NK-92 treated with Interleukin-12 subunit alpha and Interleukin-12 subunit beta, amount 100 ng/mL, for 24 hours (cell line): ENCODE measurements at places on chromosomes 11 and 22.

DNA sequence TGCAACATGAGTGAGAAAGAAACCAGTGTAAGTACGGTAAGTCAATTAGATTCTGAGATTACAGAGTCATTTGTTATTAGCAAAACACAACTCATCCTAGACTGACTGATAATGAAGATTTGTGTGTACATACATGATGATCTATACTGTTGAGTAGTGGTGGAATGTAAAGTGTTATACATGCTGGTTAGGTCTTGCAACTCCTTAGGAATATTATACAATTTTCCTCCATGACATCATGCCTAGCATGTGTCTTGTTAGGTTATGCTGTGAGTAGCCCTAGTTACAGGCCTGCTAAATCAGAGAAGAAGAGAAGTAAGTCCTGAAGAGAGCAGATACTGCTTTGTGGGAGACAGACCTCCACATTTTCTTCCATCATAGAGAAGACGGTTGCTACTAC lies 880.6 kb downstream of the LUZP2 start:
- DNase-seq: no peak

DNA sequence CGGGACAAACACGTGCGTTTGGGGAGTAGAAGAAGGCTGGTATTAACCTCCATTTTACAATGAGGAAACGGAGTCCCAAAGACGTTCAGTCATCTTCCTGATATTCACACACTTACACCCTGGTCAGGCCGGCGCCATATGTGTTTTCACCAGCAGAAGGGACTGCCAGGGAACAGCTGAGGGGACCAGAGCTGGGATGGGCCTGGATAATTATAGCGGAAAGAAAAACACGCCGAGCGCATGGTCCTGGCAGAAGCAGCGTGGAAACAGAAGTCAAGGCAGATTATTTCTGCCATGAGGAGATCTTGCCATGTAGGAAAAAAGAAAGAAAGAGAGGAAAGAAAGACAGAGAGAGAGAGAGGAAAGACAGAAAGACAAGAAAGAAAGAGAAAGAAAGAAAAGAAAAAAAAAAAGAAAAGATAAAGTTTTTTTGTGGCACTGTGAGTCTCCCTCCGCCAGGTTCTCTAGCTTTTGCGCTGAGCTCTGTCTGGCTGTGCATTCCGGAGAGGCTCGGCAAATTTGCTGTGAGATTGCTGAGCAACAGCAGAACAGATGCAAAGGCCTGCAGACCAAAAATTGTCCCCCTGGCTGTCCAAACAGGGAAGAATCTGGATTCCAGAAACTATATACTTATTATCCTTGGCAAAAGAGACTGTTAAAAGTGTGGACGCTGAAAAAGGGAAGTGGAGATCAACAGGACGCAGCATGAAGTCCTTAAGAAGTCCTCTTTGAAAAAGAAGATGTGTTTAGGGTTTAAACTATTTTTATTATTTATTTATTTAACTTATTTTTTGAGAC lies 1.3 kb upstream of the UCP2 start:
- no peak for DNase-seq

GRCh38 chr22:28977481-28977971 lies 84.1 kb downstream of the C22orf31 start:
- DNase-seq: no peak

DNA sequence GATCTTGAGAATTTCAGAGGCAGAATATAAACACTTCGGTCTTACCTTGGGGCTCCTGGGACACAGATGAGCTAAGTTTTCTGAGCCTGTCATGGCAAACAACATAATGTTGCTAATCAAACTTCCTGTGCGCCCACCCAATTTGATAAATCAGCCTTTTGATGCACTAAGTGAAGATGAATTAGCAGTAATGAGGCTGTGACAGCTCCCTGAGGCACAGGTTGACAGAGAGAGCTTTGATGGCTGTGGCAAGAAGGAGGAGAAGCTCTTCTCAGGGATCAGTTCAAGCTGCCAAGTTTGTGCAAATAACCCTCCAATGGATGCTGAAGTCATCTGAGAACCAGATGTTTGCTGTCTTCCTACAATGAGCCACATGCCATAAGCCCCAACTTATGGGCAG lies 34.4 kb downstream of the DRD2 start:
- DNase-seq: no peak

DNA sequence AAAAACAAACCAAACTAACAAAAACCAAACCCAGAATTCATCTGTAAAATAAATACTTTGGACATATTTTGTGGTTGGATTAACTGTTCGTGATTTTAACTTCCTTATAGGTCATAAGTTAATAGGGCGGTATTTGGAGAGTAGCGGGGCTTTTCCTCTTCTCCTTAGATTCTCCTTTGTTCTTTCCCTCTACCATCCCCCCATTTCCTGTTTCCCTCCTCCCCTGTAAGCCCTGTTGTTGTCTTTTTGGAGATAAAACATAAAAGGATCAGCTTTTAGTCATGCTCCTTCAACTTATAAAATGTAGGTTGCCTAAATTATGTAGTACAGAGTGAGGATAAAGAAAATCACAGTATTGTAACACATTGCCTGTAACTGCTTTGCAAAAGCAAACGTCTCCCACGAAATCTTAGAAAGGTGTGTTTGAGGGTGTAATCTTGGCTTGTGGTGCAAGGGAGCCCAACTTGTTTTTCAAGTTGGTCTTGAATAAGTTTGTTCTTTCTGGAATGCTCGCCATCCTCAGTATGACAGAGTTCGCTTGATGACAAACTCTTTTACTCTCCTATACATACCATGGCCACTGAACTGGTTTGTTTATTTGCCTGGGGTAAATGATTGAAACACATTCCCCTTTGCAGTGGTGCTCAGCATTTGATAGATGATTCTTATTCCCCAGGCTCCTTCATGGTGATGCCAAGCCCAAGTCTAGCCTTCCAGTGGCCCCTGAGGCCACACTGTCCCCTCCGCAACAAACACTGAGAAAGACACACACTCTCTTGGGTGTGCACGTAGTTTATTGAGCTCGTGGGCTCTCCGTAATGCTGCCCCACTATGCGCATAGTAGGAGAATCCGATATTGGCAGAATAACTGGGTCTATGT lies 49.4 kb downstream of the TEAD1 start:
- no peak for DNase-seq

DNA sequence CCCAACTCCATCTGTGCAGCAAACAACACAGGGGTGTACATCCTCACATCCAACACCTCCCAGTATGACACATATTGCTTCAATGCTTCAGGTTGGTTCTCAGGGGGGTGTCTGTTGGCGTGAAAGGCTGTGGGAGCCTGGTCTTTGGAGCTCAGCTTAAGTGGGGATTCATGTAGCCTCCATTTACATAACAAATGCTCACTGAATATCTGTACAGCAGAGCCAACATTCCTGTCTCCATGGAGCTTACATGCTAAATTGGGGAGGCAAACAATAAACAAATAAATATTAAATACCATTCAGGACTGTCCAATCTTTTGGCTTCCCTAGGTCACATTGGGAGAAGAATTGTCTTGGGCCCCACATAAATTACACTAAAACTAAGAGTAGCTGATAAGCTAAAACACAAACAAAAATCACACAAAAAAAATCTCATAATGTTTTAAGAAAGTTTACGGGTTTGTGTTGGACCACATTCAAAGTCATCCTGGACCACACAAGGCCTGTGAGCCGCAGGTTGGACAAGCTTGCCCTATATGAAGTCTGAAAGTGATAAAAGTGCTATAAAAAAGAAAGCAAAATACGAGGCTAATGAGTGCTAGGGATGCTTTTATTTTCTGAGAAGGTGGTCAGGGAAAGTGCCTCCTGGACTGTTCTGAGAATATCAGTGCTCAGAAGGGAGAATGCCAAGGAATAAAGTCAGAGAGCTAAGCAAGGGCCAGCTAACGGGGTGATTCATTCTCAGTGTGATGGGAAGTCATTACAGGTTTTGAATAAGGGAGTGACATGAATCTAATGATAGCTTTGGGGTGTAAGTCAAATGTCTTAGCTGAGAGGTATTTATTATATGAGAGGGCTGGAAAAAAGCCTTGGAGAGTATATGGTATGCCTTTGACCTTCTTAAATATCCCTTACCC lies 41.6 kb downstream of the CD44 start:
- DNase-seq: no peak

- DNase-seq: no peak
Measured at GRCh38 chr11:88193278-88193677, 18.0 kb upstream of the RAB38 start.

GRCh38 chr11:121439337-121439736 lies 12.8 kb upstream of the SORL1 start:
- no peak for DNase-seq

DNA sequence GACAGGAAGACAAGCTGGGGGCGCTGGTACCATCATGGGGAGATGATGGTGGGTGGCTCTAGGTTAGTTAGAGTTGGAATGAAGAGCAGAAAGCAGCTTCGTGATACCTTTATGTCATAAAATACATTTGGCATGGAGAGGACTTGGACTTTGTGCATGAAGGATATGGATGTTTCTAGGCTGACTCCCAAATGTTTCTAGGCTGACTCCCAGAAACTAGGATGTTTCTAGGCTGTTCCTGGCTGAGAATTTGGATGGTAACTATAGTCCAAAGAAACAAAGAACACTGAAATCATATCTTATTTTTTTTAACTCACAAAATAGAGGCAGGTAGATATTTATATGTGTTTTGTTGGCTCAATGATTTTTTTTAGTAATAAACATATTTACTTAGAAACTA lies 89.4 kb upstream of the VPREB1 start:
- DNase-seq: no peak

DNA sequence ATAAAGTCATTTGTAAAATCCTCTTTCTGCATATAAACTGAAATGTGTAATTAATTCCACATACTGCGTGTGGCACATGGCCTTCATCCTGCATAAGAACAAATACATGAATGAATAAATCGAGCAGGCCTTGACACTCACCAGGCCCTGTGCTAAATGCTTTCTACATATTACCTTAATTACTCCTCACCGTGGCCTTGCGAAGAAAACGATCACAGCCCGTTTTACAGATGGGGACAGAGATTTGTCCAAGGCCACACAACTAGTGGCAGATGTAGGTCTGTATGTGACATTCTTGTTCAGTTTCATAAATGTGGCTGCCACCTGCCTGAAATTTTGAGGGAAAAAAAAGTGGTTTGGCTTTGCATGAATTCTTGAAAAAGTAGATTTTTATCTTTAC lies 5.8 kb upstream of the CCND1 start:
- DNase-seq: no peak

DNA sequence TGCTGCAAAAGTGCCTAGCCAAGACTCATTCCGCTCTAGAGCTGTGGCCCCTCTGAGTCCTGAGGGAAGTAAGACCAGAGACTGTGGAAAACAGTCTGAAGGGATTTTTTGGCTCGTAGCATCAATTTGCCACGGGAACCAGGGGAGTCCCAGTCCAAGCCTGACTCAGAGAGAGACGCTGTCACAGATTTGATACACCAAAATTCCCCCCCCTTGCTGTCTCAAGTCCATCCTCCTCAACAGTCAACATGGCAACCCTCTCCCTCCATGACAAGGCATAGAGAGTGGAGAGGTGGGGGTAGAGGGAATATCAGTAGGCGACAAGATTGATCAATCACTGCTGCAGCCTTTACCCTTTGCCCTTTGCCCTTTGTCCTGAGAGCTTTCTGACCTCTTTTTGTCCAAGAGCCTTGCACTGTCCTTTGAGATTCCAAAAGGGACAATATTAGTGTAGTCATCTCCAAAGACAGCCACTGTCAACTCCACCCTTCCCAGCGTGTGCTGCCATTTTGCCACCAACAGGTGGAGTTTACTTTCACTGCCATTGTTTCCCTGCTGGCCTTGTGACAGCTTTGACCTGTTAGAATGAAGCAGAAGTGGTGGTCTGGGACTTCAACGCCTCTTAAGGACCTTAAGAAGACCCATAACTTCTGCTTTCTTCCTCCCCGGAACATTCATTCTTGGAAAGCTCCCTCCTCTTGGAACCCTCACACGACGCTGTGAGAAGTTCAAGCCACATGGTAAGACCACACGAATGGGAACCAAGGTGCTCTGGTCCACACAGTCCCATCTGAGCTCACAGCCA lies 7.3 kb downstream of the SLC15A3 start:
- no peak for DNase-seq

GRCh38 chr11:32894149-32894827 lies 1.7 kb downstream of the QSER1 start:
- DNase-seq: no peak

- DNase-seq: no peak
Measured at GRCh38 chr22:17266251-17266971, 47.2 kb upstream of the ADA2 start.

DNA sequence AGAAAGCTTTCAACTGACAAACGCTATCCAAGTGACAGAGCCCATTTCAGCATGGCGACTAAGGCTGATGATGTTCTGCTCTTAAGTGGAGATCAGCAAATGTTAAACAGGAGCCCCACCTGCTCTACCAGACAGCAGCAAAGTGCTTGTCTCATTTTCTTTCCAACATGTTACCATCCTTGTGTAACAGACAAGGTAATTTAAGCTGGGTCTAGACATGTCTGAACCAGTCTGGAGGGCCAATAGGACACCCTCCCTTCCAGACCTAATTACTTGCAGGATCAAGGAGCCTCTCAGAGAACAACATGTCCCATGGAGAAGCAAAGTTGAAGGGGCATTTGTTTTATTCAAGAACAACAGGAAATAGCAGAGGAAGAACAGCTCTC lies 3.9 kb upstream of the LMO2 start:
- DNase-seq: no peak

GRCh38 chr22:30457981-30458380 lies 13.8 kb downstream of the SEC14L3 start:
- no peak for DNase-seq

- DNase-seq: no peak
Measured at GRCh38 chr11:133903056-133903455, 53.7 kb downstream of the IGSF9B start.

DNA sequence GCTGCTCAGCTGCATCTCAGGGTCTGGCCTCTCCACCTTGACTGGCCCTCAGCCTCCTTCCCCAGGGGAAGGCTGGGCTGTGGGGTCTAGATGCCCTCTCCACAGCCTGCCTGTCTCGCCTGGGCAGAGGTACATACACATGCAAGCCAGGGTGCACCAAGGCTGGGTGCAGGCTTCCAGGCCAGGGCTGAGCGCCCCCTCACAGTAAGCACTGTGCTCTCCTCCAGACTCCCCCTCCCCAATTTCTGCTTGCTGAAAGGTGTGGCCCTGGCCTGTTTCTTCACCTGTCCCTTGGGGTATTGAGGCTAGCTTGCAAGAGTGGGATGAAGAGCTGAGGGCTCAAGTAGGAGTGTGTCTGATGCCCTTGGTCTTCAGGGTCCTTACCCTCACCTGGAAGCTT lies 22.5 kb downstream of the RELT start:
- no peak for DNase-seq

GRCh38 chr11:64684357-64684756 lies 38.6 kb downstream of the NRXN2 start:
- DNase-seq: no peak

DNA sequence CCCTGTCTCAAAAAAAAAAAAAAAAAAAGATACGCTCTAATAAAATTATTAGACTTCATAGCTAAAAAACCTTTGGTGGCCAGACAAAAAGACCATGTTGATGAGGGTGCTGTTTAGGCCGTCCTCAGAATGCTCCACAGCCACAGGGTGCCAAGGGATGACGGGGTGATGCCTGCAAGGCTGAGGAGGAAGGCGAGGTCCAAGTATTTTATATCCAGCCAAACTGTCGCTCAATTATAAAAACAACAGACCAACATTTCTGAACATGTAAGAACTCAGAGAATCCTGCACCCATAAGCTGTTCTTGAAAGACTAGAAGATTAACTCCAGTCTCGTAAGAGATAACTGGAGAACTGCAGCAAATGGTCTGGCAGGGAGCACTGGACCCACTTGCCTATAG lies 29.2 kb downstream of the TBX1 start:
- DNase-seq: no peak
